Motor neuron (in vitro differentiated cells): ENCODE measurements at places on chromosomes 11 and 22.
A peak's percentile ranks its signal among the peaks of the same experiment; 100 is the strongest.

DNA sequence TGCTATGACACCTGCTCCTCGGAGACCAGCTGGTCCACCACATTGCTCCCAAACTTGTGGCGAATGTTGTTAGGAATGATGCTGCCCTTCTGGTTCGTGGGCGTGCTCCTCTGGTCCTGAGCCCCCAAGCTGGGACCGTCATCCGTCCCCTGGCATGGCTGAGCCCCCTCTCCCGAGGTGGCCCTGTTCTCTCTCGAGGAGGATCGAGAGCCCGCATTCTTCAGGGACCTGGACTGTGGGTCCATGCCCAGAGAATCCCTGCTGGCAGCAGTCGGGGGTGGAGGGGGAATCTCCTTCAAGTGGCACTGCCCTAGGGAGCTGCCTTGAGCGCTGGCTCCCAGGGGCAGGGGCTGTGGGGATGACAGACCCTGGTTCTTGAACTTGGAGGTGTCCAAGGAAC, 17.4 kb downstream of the TST start:
- ATAC-seq = no peak

DNA sequence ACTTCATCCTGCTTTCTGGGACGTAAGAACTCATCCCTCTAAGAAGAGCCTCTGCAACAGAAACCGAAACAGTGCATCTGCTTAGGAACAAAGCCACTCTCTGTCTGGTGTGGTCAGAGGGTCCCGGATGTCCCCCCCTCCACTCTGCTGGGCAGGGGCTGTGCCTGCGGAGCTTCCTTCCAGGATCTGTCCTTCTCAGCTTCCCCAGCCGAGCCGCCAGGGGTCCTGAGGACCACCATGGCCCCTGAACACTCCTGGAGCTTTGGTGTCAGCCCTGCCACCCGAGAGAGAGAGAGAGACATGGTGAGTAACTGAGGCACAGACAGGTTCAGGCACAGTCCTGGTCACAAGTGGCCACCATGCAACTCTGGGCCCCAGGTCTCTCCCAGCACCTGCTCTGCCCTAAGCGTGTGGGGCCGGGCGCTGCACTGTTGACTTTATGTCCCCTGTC, 24.4 kb upstream of the MGAT3 start:
- no peak for ATAC-seq

GRCh38 chr11:2882396-2883110, 3.0 kb downstream of the CDKN1C start:
- no peak for ATAC-seq

GRCh38 chr11:70278994-70279393, 8.5 kb downstream of the PPFIA1 start:
- no peak for ATAC-seq

- no peak for ATAC-seq
Measured at GRCh38 chr11:62390237-62390636, 28.6 kb upstream of the SCGB1A1 start.

GRCh38 chr22:43539572-43540528, 128.0 kb downstream of the MPPED1 start:
- no peak for ATAC-seq

- ATAC-seq = no peak
Measured at GRCh38 chr11:114343020-114343419, 46.8 kb downstream of the NNMT start.

DNA sequence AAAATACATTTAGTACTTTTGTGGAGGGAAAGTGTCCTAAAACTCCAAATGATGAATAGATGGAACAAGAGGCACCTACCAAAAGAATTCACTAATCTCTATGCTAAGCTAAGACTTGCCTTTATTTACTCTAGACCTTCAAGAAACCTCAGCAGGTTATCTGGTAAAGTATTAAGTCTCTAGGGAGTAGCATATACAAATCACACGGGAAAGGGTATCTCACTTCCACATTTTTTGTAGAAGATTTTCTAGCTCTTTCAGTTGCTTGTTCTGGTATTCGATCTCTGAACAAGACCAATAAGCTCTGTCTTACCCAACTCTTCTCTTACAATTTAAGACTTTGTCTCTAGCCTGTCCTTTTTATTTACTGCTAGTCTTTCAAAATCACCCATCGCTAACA, 18.1 kb upstream of the CADM1 start:
- ATAC-seq = no peak

- no peak for ATAC-seq
Measured at GRCh38 chr11:40235841-40236240, 1223.6 kb downstream of the LRRC4C start.

- peak; percentile 70 for ATAC-seq
Measured at GRCh38 chr11:30479899-30480298, 106.3 kb downstream of the MPPED2 start.

- no peak for ATAC-seq
Measured at GRCh38 chr11:123221096-123221561, 26.1 kb upstream of the CLMP start.

GRCh38 chr11:7981619-7982157, 5.4 kb upstream of the EIF3F start:
- ATAC-seq = peak; percentile 74

- peak; percentile 86 for ATAC-seq
Measured at GRCh38 chr11:82889133-82890001, 10.9 kb downstream of the PRCP start.

DNA sequence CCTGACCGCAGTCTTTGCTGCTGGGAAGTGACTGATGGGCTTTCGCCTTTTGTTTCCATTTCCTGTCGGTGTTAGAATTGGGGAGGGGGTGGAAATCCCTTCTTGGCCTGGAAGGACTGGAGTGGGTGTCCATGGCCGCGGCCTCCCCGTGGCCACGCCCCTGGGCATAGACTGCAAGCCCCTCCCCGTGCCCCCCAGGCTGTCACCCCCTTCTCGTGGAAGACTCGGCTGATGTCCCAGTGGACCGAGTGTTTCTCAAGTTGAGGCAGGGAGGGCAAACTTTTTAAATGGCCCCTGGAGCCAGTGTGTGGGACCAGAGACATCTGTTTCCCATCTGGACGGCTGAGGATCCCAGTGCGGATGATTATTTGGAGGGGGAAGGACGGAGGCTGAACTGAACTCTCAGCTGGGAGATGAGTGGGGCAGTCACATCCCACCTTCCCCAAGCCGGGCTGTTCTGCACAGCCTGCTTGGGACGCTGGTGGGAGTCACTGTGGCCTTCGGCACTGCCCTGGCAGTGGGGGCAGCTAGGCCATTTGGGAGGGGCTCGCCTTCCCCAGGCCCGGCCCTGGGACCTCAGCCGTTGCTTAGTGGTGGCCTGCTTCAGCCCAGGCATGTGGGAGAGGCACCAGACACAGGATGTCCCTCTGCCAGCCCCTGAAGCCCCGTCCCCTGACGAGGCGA, 1.6 kb downstream of the CD81 start:
- peak; percentile 6 for ATAC-seq

DNA sequence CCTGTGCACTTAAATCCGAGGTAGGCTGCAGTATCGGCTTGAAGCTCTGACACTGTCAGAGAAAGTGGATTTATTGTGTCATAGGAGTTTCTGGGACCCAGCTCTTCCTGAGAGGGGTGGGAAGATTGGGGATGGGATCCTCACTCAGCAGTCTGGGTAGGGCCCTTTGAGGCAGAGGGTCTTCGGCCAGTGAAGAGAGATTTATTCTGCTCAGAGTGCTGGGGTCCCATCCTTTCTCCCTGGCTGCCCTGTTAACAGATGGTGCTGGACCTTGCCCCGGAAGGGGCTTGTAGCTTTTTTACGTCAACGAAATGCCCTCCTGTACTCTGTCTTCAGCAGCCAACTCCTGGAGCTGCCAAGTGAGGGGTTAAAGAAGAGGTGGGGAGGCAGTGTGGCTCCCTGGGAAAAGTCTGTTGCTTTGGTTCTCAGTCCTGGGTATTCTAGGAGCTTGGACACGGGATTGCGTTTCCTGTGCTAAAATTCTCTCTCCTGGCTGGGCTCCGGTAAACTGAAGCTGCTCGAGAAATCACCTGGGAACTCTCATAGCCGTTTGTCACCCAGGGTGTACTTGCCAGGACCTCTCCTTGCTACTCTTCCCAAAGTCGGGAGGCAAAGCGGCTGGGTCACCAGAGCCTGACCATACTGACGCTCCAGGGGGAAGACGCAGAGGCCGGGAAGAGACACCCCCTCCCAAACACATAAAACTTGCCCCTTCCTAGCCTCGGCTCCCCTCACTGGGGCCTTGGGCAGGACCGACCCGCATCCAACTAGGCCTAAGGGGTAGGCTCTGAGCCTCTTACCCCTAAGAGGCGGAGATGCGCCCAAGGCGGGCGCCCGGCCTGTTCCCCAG, 806 bp upstream of the SMDT1 start:
- ATAC-seq = peak; percentile 7

DNA sequence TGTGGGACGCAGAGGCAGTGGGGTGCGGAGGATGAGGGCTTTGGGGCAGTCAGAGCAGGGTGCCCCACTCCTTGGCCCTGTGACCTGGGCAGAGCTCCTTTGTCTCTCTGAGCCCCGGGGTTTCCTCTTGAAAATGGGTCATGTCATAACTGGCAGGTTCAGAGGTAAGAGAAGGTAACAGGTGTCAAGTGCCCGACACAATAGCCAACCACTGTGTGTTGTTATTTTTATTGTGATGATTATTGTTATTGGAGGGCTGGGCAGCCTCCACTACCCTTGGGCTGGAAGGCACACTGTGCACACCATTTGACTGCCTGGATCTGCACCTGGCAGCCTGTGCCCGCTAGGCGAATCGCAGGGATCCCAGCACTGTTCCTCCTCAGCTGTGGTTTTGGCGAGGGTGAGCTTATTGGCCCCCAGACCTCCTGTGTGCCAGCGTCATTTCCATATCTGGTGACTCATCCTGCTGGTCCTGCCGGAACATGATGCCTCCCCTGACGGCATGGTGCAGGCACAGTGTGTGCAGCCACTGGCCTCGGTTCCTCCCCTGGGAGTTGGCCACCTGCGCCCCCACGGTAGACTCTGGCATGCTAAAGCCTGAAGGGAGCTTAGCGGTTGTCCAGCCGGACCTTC, 15.4 kb upstream of the SOX10 start:
- peak; percentile 49 for ATAC-seq

DNA sequence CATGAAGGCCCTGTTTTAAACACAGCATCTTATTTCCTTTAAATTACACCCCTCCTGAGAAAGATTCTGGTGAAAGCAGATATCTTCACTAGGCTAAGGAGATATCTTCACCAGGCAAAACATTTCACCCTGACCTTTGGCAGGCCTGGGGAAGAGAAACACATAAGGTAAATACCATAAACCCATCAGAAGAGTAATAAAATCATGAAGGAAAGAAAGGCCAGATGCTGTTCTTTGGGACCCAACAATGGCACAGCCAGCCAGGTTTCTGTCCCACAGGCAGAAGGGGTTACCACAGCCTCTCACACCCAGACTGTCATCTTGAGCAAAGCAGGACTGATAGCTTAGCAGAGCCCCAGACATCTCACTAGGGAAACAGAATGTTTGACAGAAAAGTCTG, 125.4 kb downstream of the CCDC34 start:
- no peak for ATAC-seq

GRCh38 chr11:102799681-102800340, 1.9 kb upstream of the MMP1 start:
- ATAC-seq = no peak

GRCh38 chr11:73429121-73429750, 53.0 kb downstream of the RELT start:
- ATAC-seq = peak; percentile 82

DNA sequence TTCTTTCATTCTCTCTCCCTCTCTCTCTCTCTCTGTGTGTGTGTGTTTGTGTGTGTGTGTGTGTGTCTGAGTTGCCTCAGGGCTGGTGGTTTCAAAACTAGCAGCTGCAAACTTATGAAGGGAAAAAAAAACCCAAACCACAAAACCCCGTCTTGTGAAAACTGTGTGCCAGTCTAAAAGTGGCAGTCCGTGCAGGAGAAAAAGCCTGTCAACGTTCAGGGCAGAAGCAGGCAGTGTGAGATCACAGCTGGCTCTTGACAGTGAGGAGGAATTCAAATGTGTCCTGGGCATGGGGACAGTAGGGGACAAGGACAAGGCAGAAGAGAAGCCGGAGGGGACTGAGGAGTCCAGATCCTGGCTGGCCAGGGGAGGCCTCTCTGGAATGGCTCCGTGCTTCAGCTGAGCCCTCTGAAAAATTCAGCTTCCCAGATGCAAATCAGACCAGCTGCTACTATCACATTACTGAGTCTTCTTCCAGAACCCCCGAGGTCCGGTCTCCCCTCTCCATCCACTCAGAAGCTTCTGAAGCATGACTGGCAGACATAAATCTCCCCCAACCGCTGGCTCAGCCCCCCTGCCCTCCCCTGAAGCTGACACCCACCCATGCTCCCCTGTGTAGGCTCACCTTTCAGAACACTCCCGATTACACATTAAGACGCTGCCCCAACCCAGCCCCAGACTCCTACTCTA, 31.9 kb downstream of the FLI1 start:
- no peak for ATAC-seq

DNA sequence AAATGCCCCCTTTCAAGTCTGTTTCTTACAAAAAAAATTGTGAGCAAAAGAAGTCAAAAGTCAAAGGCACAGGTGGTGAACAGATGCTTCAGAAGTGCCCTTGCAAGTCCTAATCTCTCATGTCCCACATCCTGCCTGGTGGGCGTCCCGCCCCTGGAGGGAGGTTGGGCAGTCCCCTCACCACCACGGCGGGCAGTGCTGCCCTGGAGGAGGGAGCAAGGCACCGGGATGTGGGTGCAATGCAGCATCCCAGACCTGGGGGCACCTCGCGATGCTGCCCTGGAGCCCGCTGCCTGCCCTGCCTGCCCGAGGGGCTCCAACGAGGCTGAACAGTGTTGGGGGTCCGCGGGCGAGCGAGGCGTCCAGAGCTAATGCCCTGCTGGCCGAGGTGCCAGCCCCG, 15.9 kb downstream of the MRGPRG start:
- no peak for ATAC-seq

GRCh38 chr11:2728663-2729332, 29.0 kb upstream of the KCNQ1OT1 start:
- no peak for ATAC-seq

GRCh38 chr11:129711760-129712159, 103.9 kb upstream of the TMEM45B start:
- ATAC-seq = no peak

DNA sequence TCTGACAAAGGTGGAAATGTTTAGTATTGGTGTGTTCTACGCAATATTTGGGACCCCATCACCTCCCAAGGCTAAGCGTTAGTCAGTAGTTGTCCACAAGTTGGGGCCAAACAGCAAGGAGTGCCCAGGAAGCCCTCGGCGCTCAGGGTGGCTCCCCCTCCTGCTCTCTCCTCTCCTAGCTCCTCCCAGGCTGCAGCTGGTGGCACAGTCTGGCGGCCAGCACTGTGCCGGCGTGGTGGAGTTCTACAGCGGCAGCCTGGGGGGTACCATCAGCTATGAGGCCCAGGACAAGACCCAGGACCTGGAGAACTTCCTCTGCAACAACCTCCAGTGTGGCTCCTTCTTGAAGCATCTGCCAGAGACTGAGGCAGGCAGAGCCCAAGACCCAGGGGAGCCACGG, 16.8 kb downstream of the CD5 start:
- ATAC-seq = no peak

DNA sequence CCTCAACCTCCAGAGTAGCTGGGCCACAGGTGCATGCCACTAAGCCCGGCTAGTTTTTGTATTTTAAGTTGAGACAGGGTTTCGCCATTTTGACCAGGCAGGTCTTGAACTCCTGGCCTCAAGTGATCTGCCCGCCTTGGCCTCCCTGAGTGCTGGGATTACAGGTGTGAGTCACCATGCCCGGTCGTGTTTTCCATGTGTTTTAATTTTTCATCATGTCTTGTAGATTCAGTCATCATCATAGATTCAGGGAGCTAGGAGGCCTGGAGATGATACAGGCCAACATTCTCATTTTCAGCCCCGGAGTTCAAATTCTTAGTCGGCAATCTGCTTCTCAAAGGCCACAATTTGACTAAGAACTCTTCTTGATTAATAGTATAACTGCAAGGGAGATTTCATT, 73.5 kb upstream of the GRAMD1B start:
- no peak for ATAC-seq
